Stimulated activated CD8-positive, alpha-beta memory T cell treated with anti-CD3 and anti-CD28 coated beads, Interleukin-12 subunit alpha, Interleukin-12 subunit beta, amount 100 ng/mL, for 4 hours (primary cell): ENCODE measurements at places on chromosomes 11 and 22.

- no peak for DNase-seq
Observed at GRCh38 chr11:40306938-40307548, 1152.4 kb downstream of the LRRC4C start.

- no peak for DNase-seq
Observed at GRCh38 chr11:76762867-76763572, 20.1 kb upstream of the TSKU start.

DNA sequence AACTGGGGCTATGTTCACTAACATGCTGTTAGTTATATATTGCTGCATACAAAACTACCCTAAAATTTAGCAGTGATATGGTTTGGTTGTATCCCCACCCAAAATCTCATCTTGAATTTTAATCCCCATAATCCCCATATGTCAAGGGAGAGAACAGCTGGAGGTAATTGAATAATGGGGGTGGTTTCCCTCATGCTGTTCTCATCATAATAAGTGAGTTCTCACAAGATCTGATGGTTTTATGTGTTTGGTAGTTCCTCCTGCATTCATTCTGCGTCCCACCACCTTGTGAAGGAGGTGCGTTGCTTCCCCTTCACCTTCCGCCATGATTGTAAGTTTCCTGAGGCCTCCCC, 10.0 kb upstream of the PATL1 start:
- no peak for DNase-seq

DNA sequence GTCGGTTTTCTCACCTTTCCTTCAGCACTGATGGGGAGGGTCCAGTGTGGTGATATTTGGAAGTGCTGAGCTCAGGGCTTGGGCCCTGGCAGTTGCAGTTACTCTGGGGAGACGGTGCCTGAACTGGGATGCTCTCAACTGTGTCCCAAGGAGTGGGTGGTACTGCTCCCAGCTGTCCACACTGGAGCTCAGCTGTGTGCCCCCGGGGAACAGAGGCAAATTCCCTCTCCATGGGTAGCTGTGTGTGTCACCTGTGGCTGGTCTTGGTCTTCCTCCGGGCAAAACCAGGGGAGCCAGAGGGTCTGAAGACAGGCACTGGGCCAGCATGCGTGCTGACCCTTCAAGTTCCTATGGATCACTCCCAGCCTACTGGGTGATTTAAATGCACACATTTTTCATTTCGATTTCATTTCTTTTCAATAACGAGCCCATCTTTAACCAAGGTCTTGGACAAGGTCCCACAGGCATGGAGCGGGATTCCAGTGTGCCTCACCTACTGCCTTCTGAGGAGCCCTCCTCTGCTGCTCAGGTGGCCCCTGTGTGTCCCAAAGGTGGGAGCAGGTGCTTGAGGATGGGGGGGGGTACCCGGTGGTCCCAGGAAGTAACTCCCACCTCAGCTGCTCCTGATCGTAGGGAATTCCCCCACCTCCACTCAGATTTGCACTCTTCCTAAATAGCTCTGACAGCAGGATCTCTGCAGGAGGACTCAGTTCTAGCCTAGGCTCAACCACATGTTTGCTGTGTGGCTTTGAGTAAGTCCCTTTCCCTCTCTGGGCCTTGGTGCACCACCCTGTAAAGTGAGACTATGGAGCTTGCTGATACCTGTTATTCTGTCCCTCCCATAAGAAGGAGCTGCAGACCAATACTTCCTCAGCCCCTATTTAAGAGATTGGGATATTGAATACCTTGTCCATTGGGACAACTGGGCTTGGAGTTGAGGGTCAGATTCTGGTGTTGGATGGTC, 16.8 kb downstream of the PRDM11 start:
- DNase-seq = no peak

DNA sequence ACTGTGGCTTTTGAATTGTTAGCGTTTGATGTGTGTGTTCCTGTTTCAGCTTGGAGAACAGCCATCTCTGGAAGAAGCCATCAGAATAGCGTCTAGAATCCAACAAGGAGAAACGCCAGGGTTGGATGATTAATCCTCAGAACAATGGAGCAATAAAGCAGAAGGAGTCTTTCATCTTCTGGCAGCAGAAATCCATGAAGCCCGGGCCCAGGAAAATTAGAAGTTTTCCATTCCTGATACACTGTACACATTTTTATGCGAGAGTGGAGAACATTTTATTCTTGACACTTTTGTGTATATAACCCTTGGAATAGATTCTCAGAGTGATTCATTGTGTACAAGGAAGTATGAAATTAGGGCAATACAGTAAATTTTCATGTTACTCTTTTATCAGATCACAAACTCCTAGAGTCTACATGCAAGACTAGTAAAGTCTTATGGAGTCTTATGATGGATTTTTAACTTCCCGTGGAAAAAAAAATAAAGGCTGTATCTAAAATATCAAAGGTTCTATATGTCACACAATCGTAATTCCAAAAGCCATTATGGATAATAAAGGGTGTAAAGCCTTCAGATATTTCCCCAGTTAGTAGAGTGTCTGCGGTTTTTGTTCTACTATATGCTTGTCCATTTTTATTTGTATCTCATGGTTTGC, 45.9 kb upstream of the WEE1 start:
- no peak for DNase-seq

DNA sequence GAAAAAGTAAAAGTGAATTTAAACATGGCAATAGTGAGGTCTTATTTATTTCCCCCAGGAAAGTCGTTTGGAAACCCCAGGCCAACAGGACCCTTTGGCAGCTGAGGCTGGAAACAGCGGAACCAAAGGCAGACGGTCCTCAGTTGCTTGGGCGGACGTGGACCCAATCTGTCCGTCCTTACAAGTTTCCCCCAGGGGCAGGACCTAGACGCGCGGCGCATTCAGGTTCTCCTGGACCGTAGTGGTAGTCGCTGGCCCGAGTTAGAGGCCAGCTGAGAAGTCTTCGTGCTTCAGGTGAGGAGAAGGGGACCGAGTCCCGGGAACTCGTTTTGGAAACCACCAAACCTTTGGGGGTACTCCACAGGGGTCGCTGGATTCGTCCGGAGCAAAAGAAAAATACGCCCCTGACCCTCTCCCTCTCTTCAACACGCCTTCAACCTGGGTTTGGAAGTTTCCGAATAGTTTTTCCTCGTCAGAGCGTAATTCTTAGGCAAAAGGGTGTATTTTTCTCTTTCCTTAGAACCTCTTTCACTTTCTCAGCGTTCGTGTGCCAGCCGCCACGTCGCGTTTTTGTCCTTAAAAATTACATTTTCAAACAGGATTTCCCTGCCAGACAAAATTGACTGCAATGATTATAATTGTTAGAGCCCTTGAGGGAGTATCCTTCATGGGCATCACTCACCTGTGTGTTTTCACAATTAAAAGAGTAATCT, 2.1 kb downstream of the METTL15 start:
- DNase-seq = peak; percentile 34

- DNase-seq = no peak
Observed at GRCh38 chr11:109845437-109845836, 247.8 kb upstream of the ZC3H12C start.

GRCh38 chr11:103619938-103620337, 416.5 kb upstream of the DDI1 start:
- DNase-seq = no peak

- no peak for DNase-seq
Observed at GRCh38 chr11:45366619-45367190, 80.6 kb upstream of the SYT13 start.

GRCh38 chr11:45658292-45658991, 7.0 kb downstream of the CHST1 start:
- DNase-seq = no peak

- DNase-seq = no peak
Observed at GRCh38 chr11:130782361-130783222, 133.7 kb downstream of the SNX19 start.

DNA sequence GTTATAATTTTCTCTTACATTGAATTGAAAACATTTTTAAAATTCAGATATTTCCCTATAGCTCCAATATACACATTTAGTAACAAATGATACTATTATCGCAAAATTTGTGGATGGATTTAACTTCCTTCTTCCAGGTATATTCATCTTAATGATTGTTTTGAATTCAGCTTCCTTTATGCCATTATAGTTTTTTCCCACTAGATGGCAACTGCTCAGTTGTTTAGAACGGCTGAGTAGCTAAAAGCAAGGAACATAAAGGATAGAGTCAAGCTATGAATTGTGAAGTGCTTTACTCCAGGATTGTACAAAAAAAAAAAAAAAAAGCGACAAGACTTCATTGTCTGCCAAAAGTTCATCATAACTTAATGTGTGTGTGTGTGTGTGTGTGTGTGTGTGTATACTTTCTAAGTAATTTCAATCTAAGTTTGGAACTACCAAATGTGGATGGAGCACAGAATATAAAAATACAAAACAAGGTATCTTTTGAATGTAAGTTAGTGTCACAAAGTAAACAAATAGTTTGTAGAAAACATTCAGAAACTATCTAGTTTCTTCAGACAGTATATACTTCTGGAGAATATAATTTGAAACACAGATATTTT, 846.4 kb downstream of the DLG2 start:
- no peak for DNase-seq

DNA sequence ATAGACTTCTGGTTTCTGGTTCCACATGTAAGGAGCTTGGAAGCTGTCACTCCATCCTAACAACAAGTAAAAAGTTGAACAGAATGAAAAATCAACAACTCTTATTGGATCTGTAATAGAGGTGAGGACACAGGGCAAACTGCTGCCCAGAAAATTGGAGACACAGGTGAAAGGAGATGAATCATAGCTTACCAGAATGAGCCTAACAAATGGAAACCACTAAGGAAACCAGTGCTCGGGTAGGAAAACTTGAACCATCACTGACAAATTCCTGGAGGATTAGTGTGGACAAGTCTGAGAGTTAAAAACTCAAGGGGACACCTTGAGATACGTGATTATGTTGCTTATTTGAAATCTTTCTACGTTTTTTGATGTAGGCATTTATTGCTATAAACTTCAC, 52.1 kb downstream of the GDPD4 start:
- no peak for DNase-seq

DNA sequence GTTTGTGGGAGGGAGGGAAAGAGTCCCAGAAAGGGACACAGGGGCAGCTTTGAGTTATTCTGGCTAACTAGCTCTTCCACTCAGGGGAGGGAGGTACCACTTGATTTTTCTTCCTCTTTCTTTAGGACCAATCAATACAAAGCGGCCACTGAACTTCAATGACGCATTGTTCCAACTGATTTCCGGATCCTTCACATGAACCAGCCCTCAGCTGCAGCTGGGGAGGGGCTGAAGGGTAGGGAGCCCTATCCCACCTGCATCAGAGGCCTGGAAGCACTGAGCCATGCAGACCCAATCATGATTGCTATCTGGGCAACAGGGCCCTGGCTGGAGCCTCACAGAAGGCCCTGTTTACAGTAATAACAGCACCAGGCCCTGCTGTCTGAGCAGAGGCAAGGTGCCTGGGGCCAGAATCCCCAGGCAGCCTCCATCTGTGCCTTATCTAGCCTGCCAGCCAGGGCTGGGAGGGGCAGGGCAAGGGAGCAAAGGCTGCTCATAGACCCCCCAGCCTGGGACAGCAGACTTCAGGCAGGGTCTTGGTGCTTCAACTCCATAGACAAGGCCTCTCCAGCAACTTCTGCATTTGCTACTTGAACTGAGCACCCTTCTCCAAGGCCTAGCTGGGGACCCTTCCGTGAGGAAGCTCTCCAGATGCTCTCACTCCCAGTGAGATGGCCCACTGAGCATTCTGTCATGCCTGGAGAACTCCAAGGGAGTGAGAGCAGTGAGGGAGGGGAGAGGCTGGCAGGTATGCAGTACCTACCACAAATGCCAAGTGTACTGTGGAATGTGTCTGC, 22.5 kb downstream of the CLPB start:
- DNase-seq = no peak

GRCh38 chr11:73659961-73660360, 13.6 kb downstream of the PLEKHB1 start:
- no peak for DNase-seq

DNA sequence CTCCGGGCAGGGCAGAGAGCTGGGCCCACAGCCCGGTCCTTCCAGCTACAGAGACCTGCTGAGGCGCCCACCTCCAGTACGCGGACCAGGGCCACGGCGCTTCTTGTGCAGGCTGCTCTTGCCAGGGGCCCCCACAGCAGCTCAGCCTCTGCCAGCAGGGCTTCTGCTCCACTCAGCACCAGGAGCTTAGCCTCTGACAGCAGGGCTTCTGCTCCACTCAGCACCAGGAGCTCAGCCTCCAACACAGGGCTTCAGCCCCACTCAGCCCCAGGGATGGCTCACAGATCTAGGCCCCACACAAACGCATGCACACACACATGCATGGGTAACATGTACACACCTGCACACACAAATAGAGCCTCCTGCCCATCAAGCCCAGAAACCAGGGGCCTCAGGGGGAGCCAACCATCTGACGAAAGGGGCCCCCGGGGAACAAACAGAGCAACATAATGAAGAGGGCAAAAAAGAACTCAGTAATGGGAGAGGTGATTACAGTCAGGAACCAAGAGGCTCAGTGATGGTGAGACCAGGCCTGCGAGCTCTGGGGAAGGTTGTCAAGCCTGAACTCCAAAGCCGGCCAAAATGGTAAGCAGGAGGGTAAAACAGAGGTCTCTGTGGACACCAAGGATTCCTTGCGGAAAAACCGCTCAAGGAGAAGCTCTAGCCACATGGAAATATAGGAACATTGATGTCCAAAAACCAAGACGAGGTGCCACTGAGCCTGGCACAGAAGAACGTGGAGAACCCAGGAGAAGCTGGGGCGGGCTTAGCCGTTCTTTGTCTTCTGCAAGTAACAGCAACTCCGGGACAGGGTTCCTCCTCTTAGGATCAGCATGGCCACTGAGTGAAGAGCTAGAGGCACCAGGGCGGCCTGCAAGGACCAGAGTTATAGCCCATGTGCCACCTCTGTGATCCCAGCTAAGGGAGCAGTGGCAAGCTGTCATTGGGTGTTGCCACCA, 46.5 kb downstream of the GNB1L start:
- DNase-seq = no peak
